Endothelial cell (in vitro differentiated cells): ENCODE measurements at places on chromosomes 7 and 10. TPM values are rescaled to one million over a fixed set of nuclear protein-coding genes. Genes with fewer than 3 reads are reported as not detected.

DNA sequence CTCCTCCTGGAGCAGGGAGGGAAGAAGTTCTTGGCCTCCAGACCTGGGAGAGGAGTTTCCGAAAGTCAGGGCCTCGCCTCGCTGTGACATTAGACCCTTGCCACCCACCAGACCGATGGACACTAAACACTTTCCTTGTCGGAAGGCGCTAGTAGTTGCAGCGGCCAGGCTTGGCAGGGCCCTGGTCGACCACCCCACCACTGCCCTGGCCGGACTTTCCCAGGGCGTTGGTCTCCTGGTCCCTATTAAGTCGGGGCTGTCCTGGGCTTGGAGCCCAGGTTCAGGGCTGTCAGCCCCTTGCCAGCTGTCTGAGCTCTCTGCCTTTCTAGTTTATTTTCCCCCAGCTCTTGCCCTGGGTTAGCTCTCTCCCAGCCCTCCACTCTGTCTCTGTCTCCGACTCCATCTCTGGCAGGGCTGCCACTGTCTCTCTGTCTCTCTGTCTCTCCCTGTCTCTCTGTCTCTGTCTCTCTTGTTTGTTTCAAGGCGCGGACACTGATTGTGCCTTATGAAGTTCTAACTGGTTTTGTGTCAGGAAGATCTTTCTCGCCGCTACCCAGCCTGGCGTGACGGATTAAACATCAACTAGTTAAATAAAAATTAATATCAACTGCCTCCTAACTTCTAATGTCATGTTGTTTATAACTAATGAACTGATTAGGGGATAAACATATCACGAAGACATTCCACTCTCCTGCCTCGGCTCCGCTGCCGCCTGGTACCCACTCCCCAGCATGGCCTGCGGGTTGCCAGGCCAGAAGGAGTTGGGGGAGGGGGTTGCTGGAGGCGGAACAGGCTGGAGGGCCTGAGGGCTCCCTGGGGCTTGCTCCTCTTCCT lies 13.8 kb upstream of the PAX2 start:
- no peak overlapping the region for H3K27ac ChIP-seq
- DNase-seq: no peak
- peaks cover 30% of the 10 kb centered on the region for H3K27me3 ChIP-seq
- H3K36me3 ChIP-seq: no peaks in the 10 kb centered on the region

DNA sequence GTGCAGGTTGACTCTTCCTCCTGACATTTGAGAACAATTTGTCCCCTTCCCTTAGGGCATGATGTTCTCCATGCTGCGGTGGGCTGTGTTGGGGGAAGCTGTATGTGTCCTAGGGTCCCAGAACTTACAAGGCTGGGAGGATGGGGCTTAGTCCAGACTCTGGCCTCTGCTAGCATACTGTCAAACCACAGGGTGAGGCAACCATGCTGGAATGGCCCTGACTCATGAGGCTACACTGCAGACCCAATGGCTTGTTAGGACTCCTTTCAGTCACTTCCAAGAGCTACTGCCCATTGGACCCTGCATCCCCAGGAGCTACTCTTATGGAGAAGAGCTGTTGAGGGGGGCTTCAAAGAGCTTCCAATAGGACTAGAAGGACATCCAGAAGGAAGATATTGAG lies 20.1 kb upstream of the FAM170B start:
- peaks cover 2% of the 10 kb centered on the region for H3K4me1 ChIP-seq
- H3K27me3 ChIP-seq: peaks cover 1% of the 10 kb centered on the region
- H3K36me3 ChIP-seq: no peaks in the 10 kb centered on the region
- H3K27ac ChIP-seq: no peak overlapping the region

DNA sequence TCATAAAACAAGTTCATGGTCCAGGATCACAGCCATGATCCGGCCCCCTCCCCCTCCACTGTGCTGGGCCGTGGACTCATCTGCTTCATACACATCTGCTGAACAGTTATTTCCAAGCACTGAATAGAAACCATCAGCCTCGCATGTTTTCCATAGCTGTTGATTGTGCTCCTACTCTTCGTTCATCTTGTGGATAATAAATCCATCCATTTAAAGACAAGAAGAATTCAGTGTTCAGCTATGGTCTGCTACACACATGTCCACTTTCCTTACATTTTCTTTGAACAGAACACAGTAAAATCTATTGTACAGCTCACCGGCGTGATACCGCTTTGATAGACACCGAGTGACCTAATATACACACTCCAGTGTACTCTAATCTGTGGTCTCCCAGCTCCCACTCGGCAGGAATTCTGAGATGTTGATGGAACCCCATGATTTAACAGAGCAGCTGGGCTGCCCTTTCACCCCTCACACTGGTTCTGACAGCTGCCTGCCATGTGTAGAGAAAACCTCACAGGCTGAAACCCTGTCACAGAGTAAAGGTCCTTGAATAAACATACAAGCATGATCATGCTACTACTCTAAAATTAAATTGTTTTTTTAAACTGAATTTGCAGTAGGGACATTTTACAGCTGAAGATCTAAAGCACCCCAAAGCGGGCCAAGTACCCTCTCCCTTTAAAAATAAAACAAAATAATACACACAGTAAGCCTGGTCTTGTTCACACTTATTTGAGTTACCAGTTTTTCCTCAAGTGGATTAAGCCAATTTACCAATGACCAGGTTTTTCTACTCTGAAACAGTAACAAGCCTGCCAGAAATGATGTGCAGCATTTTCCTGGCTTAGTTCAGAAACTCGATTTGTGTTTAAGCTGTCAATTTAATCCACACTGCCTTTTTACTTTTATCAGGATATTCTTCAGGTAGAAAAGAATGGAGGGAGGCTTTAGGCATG lies 95.1 kb upstream of the FZD1 start:
- no peak for DNase-seq
- no peak overlapping the region for H3K27ac ChIP-seq
- H3K36me3 ChIP-seq: no peaks in the 10 kb centered on the region
- peaks cover 2% of the 10 kb centered on the region for H3K4me1 ChIP-seq
- no peaks in the 10 kb centered on the region for H3K27me3 ChIP-seq

GRCh38 chr7:106501605-106502580 lies 159.1 kb downstream of the CCDC71L start:
- H3K36me3 ChIP-seq: no peaks in the 10 kb centered on the region
- no peaks in the 10 kb centered on the region for H3K4me1 ChIP-seq
- H3K4me3 ChIP-seq: no peak overlapping the region
- H3K27ac ChIP-seq: no peak overlapping the region
- no peak for DNase-seq

DNA sequence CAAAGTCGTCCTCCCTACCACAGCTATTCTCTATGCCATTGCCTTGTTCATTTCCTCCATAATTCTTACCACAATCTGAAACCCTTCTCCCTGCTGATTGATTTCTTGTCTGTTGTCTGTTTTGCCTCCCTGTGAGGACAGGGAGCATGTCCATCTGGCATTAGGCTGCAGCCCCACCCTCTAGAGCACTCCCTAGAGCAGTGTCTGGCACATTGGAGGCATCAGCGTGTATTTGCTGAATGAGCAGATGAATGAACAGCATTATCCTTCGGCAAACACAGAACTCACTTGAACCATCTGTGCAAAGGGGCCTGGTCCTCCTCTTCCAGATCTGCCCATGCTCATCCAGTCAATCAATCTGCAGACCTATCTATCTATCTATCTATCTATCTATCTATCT lies 5.1 kb upstream of the DMBT1 start:
- peaks cover 17% of the 10 kb centered on the region for H3K4me1 ChIP-seq
- no peak overlapping the region for H3K27ac ChIP-seq
- H3K36me3 ChIP-seq: peaks cover 3% of the 10 kb centered on the region
- DNase-seq: no peak

The WNT8B gene
- not detected for total RNA-seq

The ADAMTS14 gene
- total RNA-seq: 1.1 TPM

The MRLN gene
- not detected for total RNA-seq

The DLX5 gene
- 0.18 TPM for total RNA-seq

The PALD1 gene
- total RNA-seq: 166 TPM

The NPFFR1 gene
- total RNA-seq: not detected

DNA sequence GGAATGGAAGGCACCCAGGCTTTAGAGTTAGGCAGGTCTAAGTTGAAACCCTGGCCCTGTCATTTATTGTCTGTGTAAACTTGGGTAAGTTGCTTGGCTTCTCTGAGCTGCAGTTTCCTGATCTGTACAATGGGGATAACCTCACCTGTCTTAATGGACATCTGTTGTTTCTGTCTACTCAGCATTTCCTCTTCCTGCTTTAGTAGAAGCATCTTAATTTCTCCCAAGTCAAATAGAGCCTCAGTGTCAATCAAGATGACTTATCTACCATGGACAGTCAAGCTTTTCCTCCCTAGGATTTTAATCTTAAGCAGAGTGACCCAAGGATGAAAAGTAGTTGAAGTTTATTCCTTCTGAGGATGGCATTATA lies 119.7 kb downstream of the FZD1 start:
- H3K4me1 ChIP-seq: peaks cover 3% of the 10 kb centered on the region
- H3K36me3 ChIP-seq: no peaks in the 10 kb centered on the region
- peaks cover 2% of the 10 kb centered on the region for H3K27me3 ChIP-seq
- H3K4me3 ChIP-seq: no peak overlapping the region
- no peak overlapping the region for H3K27ac ChIP-seq
